CD4-positive, alpha-beta memory T cell (primary cell): ENCODE measurements at places on chromosomes 16 and 17.
A peak's percentile ranks its signal among the peaks of the same experiment; 100 is the strongest.

GRCh38 chr17:73371285-73371684, 59.5 kb upstream of the CDC42EP4 start:
- no peak for DNase-seq

- DNase-seq: peak; percentile 96
Measured at GRCh38 chr17:8153957-8154607, 1.9 kb upstream of the PER1 start.

DNA sequence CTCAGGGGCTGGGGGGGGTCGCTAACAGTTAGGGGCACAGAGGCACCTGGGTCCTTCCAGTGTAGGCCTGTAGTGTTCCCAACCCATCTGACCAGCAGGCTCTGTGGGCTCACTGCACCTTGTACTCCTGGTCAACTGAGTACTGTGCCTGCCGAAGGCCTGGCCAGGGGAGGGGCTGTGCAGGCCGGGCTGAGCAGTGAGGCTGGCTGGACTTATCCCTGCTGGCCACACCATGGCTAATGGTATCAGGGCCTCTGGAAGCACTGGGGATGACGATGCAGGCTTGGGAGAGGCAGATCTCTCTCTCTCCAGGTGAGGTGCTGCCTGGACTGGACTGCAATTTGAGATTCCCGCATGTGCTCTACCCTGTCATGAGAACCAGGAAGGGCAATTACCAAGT, 58.9 kb upstream of the SDK2 start:
- DNase-seq: no peak

DNA sequence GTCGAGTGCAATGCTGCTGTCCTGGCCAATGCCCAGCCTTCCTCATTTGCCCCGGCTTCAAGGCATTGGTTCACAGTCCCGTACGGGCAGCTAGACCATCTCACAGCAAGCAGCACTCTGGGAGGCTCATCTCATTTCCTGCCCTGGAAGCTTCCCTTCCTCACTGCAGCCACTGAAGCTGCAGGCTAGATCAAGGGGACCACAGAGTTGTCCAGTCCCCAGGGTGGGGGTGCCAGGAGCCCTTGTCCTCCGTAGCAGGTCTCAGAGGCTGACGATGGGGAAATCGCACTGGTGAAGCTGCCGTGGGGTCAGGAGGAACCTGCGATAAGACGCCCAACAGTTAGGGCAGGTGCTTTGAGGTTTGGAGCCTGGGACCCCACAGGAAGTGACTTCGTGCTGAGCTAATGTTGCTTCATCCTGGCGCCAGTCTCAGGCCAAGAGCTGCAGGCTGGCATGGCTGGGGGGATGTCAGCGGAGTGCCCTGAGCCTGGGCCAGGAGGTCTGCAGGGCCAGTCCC, at the start of gene SPNS3:
Gene SPNS3, plus strand, starts transcription at position 426 of the 517 bp plus-strand sequence. Its CDS starts 28 bp downstream, at position 454.
- DNase-seq: peak; percentile 17

- no peak for DNase-seq
Measured at GRCh38 chr16:3861808-3862451, 18.6 kb downstream of the CREBBP start.

GRCh38 chr16:71230122-71230845, at the start of gene HYDIN:
Gene HYDIN (minus strand): TSS chr16:71230722. CDS start chr16:71186895, 43,827 bp downstream.
- no peak for DNase-seq

GRCh38 chr16:69833357-69834282, 71.5 kb downstream of the WWP2 start:
- DNase-seq: no peak

- no peak for DNase-seq
Measured at GRCh38 chr16:48098472-48098871, 57.3 kb downstream of the ABCC12 start.

DNA sequence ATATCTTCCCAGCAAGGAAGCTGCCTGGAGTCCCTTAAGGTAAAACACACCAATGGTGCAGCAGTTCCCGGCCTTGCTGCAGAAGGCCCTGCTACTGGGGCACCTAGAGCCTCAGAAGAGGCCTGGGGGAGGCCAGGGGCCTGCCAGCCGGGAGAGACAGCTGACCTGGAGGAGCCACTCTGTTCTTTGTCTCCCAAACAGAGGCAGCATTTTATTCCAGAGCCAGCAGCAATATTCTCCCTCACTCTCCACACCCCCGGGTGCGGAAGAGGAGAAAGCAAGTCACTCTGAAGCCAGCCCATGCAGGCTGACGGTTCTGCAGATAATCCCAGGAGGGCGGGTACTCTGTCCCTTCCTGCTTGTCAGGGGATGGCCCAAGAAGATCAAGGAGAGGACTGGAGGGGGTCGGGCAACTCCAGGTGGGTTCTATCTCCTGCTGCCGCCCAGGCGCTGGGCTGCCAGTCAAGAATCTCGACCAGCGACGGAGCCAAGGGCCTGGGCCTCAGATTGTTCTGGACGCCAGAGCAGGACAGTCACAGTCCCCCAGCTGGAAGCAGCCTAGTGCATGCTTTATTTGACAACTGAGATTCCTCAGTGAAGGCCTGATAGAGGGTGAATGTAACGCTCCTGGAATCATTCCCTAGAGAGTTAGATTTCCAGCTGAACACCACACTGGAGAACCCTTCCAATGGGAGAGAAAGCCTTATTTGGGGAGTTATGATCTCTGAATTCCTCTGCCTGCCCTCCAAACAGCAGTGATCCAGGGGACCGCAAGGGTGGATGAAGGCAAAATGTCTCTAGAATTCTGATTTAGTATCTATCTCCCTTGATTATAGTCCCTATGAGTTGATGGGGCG, 1.1 kb upstream of the KIFC3 start:
- DNase-seq: no peak

DNA sequence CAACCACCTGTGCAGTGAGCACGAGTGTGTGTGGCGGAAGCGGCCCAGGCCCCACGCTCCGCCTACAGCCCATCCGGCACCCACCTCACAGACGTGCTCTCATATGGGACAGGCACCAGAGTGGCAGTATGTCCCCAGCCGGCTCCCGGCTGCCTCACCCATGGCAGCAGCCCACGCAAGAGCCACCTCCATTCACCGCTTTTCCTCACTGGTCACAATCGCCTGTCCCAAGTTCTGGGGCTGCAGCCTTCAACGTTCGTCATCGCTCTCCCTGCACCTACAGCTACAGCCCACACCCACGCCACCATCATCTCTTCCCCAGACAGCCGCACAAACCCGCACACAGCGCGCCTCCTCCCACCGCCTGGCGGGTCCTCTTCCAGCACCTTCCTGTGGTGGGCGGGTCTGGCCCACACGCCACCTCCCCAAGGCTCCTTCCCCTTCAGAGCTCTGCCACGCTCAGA, 17.5 kb upstream of the TRAP1 start:
- no peak for DNase-seq

- DNase-seq: peak; percentile 89
Measured at GRCh38 chr16:50065624-50066481, at the start of gene HEATR3. Gene HEATR3 (plus strand): TSS chr16:50065970. CDS start chr16:50066132, 162 bp downstream.

DNA sequence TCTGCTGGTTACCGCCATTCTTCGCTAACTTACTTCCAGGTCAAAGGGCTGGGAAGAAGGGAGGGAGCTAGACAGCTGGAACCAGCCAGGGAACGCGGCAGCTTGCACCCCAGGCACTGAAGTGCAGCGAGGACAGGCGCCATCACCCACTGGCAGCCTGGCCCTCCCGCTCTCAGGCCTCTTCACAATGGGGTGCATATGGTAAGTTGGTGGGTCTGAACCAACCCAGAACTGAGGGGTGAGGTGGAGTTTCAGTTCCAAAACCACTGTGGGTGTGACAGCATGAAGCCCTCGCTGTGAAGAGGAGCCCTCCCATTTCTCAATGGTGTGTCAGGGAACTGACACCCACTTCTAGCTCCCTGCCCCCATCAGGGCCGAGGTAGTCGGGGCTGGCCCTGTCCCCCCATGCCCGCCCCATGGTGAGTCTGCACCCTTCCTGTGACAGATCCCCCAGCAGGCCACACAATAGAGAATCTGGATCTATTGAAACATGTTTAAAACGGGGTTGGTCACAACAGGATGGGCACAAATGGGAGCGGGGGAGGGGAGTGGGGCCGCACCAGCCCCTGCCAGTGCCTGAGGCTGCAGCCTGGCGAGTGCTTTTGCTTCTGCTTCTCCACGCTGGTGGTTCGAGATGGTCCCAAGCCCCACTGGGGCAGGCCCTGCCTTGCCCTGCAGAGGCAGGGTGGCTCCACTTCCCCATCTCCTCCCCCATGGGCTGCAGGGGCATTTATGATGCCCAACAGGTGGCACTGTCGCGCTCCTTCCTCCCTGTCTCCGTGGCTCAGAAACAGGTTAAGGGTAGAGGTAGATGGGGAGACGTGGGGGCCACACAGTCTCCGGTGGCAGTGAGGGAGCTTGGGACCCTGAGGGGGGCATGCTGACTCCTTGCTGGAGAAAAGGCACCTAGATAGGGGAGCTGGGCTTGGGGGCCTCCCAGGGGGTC, 2.3 kb downstream of the LIMD2 start:
- peak; percentile 87 for DNase-seq

DNA sequence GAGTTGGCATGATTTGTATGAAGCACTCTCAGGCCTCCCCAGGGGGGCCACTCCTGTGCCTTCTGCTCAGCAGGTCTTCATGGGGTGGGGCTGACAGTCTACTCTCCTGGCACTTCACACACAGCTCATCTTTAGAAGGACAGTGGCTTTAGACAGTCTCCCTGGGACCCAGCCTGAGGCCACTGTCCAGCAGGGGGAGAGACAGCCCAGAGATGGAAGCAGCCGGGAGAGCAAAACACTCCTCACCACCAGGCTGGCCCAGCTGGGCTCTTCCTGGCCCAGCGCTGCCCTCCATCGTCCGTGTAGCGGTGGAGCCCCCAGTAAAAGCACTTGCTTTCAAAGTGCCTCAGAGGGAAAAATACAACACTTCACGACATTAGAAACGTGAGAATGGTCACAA, 62.0 kb upstream of the CRHR1 start:
- no peak for DNase-seq

GRCh38 chr16:81004646-81005353, 1.9 kb downstream of the CMC2 start:
- peak; percentile 70 for DNase-seq

DNA sequence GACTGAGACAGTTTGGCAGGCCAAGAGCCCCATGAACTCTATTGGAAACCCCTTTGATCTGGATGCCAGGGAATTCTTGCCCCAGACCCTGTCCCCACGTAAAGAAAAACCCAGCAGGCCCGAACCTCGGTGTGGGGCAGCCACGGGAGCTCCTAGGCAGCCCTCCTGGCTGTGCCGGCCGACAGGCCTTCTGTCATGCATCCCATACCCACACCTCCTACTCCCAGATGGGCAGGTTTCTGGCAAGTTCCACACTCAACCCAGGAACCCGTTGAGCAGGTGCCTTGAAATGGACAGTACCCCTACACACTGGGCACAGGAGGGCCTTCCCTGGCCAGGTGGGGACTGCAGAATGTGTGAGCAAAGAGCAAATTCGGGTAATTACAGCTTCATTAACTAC, 23.6 kb upstream of the ATP2C2 start:
- no peak for DNase-seq

DNA sequence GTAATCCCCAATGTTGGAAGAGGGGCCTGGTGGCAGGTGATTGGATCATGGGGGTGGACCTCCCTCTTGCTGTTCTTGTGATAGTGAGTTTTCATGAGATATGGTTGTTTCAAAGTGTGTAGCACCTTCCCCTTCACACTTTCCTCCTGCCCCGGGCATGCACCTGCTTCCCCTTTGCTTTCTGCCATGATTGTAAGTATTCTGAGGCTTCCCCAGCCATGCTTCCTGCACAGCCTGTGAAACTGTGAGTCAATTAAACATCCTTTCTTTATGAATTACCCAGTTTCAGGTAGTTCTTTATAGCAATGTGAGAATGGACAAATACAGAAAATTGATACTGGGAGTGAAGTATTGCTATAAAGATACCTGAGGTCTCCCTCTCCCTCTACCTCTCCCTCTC, 29.4 kb downstream of the RNF112 start:
- DNase-seq: no peak

DNA sequence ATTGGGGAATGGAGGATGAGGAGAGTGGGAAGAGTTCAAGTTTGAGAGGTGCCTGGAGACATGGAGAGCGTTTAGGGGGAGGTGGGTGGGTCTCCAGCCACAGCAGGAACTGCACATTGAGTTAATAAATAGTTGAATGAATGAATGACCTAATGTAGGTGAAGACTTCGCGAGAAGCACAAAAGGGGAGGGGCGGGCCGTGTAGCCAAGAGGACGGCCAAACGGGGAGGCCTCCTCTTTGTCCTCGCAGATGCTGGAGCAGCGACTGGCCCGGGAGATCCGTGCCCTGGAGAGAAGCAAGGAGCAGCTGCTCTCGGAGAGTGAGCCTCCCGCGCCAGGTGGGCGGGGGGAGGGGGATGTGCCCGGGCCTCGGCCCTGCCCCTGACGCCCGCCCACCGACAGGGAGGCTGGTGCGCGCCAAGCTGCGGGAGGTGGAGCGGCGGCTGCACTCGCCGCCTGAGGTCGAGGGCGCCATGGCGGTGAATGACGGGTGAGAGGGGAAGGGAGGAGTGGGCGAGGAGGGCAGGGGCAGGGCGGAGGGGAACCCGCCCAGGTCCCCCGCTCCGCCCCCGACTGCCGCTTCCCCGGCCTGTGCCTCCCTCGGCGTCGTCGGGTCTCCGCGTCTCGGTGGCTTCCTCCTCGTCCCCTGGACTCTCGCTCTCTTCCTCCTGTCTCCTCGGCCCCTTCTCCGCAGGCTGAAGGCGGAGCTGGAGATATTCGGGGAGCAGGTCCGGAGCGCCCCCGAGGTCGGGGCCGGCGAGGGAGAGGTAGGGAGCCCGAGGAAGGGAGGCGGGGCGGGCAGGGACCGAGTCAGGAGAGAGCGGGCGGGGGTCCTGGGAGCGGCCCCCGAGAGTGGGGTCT, 12.9 kb downstream of the SYCE1L start:
- peak; percentile 74 for DNase-seq

DNA sequence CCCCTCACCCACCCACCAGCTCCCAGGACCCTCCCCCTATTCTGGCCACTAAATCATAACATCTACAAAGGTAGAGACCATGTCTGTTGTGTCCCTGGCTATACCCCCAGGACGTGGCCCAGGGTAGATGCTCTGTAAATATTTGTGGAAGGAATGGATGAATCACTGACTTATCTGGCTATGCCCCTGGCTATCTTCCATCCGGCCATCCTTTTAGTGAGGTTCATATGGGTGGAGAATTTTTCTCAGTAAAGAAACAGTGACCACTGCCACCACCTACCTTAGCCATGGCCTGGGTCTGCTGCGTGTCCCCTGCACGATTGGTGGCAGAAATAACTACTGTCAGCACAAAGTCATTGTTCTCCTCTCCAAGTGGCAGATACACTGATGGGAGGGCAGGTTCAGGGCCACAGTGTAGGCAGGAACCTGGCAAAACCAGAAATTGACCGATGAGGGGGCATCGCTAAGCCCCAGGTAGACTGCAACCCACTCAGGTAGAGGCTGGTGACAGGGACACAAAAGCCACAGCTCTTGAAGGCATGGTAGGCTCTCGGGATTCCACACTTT, 63.1 kb upstream of the BCO1 start:
- DNase-seq: no peak

DNA sequence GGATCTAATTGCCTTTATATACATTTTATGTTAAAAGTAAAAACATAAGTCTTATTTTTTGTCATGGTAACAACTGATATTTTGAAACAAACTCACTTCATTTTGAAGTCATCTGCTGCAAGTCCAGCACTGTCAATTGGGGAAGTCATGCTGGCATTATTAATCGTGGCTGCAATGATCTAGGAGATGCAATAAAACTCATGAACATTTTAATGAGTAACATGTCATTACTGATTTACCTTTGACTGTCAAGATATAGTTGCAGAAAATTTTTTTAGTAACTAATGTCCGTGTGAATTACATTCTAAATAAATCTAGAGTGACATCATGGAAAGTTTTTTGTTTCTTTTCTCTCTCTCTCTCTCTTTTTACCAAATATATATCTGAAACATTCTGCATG, 17.3 kb upstream of the KRT24 start:
- no peak for DNase-seq
